T-cell (primary cell): ENCODE measurements at places on chromosomes 5 and 9. TPM values are rescaled to one million over a fixed set of nuclear protein-coding genes. Genes with fewer than 3 reads are reported as not detected.
A peak's percentile ranks its signal among the peaks of the same experiment; 100 is the strongest.

The PLPPR1 gene
- not detected for total RNA-seq

The ATOSB gene
- total RNA-seq, result 4.7 TPM

The ADAMTS2 gene
- total RNA-seq, result not detected

DNA sequence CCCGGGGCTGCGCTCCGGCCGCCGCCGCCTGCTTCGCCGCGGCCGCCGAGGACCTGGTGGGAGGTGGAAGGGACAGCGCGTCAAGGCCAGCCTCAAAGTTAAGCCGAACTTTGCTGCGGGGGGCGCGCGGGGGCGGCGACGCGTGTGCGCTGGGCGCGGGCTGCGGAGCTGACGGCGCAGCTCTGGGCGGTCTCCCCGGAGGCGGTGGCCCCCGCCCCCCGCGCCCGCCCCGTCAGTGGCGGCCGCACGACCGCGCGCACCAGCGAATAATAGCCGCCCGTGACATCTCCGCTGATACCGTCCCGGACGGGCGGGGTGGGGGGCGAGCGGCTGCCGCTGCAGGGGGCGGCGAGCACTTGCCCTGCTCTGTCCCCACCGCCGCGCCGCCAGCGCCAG, 579 bp upstream of the FAM78A start:
- H3K4me1 ChIP-seq, result peaks cover 38% of the 10 kb centered on the region
- peaks cover 8% of the 10 kb centered on the region for H3K27me3 ChIP-seq
- no peaks in the 10 kb centered on the region for H3K36me3 ChIP-seq
- DNase-seq, result no peak
- H3K4me3 ChIP-seq, result peak overlapping the region; percentile 98

GRCh38 chr5:178854284-178854683, 5.5 kb upstream of the ZNF354B start:
- no peak for DNase-seq
- H3K27ac ChIP-seq, result no peak overlapping the region
- no peaks in the 10 kb centered on the region for H3K4me1 ChIP-seq

- H3K27ac ChIP-seq, result no peak overlapping the region
- no peak overlapping the region for H3K4me3 ChIP-seq
- no peaks in the 10 kb centered on the region for H3K27me3 ChIP-seq
Measured at GRCh38 chr5:10625700-10626472, 62.0 kb downstream of the ANKRD33B start.
